Foreskin keratinocyte (primary cell): ENCODE measurements at places on chromosomes 2 and 18. TPM values are rescaled to one million over a fixed set of nuclear protein-coding genes. Genes with fewer than 3 reads are reported as not detected.

The EVA1A gene
- polyA plus RNA-seq = 27.7 and 31.9 TPM in 2 replicates

The DUSP11 gene
- 64.1 and 73.5 TPM in 2 replicates for polyA plus RNA-seq

The DHRS9 gene
- 0.09 and 0.10 TPM in 2 replicates for polyA plus RNA-seq

The CFAP65 gene
- not detected in 2 replicates for polyA plus RNA-seq

The TXNDC9 gene
- 47.4 and 53.1 TPM in 2 replicates for polyA plus RNA-seq

The CROCC2 gene
- polyA plus RNA-seq = not detected in 2 replicates

The SP110 gene
- polyA plus RNA-seq = 17.7 and 18.0 TPM in 2 replicates

The L3MBTL4 gene
- 0.20 and 0.26 TPM in 2 replicates for polyA plus RNA-seq

The COL4A4 gene
- polyA plus RNA-seq = 0.13 and 0.26 TPM in 2 replicates

The MALL gene
- polyA plus RNA-seq = 56.1 and 66.0 TPM in 2 replicates

The SPEG gene
- 27.4 and 28.7 TPM in 2 replicates for polyA plus RNA-seq

The TANC1 gene
- polyA plus RNA-seq = 6.2 and 7.4 TPM in 2 replicates

The GPR17 gene
- not detected in 2 replicates for polyA plus RNA-seq

The SPATA3 gene
- not detected in 2 replicates for polyA plus RNA-seq

The PROKR1 gene
- polyA plus RNA-seq = not detected in 2 replicates

The SLC14A1 gene
- polyA plus RNA-seq = 0.01 and 0.21 TPM in 2 replicates
